ENCODE measurements at places on chromosomes 6 and 20. TPM values are rescaled to one million over a fixed set of nuclear protein-coding genes. Genes with fewer than 3 reads are reported as not detected.
A peak's percentile ranks its signal among the peaks of the same experiment; 100 is the strongest.

- DNase-seq = no peak
These were observed 110.6 kb downstream of the ARID1B start for GRCh38 chr6:156887623-156888269.

SLC35F1 gene
- total RNA-seq = not detected

- no peak for DNase-seq
These were observed 476.1 kb downstream of the TFAP2A start for GRCh38 chr6:9938801-9939200.

DNA sequence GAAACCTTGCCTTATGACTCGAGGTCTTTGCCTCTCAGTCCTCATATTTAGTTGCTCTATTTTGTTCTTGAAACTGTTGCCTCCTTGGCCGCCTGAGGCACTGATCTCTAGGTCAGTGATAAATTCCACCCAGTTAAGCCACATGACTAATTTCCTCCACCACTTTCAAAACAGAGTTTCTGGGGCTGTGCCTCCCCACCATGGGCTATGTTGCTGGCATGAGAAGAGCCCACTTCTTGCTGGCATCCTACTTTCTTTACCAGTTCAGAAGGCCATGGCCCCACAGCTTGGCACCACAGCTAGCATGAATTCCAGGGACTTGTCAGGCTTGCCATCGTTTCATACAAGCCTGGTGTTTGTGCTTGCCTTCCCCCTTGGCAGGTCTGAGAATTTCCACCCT is 361.4 kb upstream of the JAG1 start:
- DNase-seq = peak; percentile 8

DNA sequence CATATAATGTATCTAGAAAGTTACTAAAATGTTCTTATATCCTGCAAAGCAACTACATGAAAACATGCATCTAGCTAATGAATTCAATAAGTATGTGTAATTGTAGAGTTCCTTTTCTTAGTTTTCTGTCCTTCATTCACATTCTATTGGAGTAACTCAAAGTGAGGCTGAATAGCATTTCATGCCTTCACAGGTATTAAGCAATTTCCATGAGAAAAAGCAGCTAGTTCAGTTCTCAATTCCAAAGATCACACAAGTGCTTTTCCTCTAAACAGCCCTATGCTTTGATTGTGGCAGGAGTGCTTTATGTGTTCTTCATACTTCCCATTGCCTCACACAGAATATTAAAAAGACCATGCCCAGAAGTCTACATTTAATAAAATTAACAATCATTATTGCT is 274.9 kb downstream of the RFPL4B start:
- no peak for DNase-seq

DNA sequence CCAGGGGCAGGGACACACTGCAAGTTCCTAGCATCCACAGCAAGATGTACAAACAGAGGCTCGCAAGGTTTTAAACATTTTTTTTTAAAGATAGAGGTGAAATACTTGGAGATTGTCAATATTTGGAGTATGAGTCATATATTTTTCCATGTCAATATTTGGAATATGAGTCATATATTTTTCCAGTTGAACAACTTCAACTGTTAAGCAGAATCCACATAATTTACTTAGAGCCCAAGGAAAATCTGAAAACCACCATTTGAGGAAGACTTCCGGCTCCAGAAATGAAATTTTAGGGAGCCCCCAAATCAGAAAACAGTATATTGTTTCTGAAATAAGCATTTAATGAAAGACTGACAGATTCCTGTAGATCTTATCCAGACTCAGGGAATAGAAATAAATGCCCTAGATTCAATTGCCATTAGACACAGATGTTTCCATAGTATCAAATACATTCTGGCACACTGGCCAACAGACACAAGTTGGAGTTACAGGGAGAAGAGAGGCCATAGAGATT is 51.6 kb upstream of the FAM184A start:
- DNase-seq = peak; percentile 44
